Stimulated activated naive CD8-positive, alpha-beta T cell treated with anti-CD3 and anti-CD28 coated beads, Interleukin-15, amount 100 ng/mL, for 72 hours (primary cell): ENCODE measurements at places on chromosomes 5 and 9.

GRCh38 chr5:170650850-170651249 lies 132.7 kb upstream of the GABRP start:
- no peak for DNase-seq

GRCh38 chr5:149913436-149914419 lies 30.9 kb downstream of the PDE6A start:
- no peak for DNase-seq

GRCh38 chr5:61087921-61088320 lies 74.3 kb downstream of the SMIM15 start:
- no peak for DNase-seq

DNA sequence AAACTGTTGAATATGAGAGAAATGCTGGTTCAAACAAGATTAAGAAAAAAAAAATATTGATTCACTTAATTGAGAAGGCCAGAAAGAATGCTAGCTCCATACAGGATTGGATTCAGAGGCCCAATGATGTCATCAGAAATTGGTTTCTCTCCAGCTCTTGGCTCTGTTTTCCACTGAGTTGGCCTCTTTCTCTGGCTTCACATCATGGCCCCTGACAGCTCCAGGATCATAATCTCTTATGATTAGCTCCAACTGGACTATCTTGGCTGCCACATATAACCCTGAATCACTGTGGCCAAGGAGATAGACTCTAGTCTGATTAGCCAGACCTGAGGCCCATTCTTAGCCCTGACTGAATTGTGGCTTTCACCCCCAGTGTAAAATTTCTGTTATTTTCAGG lies 244.7 kb upstream of the GRAMD2B start:
- no peak for DNase-seq

DNA sequence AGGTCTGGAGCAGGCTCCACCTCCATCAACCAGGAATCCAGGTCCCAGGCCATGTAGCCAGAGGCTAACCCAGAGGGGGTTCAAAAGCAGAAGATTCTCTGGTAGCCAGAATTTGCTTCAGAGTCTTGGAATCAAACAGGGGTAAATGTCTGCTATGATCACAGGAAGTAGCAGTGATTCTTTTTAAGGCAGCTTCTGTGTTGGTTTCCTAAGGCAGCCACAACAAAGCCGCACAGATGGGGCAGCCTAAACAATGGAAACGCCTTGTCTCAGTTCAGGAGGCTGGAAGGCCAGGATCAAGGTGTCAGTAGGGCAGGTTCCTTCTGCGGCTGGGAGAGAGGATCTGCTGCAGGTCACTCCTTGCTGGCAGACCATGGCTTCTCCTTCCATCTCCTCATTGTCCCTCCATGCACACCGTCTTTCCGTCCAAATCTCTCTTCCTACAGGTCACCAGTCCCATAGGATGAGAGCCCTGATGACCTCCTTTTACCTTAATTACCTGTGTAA lies 167.3 kb downstream of the ROR2 start:
- no peak for DNase-seq

DNA sequence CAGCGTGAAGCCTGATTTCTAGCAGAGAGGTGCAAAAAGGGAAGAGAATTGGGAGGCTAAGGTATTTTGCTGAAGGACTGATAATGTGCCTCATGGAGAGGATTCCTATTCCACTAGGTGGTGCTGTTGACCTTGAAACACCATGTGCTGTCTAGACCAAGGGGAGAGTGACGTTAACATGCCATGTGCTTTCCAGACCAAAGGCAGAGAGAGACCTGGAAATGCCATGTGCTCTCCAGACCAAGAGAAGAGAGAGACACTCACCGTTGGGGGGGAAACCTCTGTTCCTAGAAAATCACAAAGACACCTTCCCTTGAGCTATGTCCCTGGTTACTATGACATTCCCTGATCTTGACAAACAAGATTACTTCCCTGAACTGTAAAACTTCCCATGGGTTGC lies 286.0 kb upstream of the TUSC1 start:
- DNase-seq, result no peak

DNA sequence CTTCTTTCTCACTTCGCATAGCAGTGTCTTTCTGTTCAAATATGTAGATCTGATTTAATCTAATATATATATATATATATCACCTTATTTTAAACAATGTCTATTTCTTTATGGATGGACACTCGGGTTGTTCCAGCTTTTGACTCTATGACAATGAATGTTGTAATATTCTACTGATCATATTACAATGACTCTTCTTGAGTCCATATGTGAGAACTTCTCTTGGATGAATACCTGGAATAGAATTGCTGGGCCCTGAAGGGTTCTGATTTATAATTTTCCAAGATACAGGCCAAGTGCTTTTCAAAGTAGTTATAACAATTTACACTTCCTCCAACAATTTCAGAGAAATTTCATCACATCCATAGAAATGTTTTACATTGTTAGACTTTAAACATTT lies 28.8 kb downstream of the NTRK2 start:
- DNase-seq, result no peak

- DNase-seq, result no peak
Observed at GRCh38 chr5:125679522-125679921, 743.7 kb upstream of the GRAMD2B start.

DNA sequence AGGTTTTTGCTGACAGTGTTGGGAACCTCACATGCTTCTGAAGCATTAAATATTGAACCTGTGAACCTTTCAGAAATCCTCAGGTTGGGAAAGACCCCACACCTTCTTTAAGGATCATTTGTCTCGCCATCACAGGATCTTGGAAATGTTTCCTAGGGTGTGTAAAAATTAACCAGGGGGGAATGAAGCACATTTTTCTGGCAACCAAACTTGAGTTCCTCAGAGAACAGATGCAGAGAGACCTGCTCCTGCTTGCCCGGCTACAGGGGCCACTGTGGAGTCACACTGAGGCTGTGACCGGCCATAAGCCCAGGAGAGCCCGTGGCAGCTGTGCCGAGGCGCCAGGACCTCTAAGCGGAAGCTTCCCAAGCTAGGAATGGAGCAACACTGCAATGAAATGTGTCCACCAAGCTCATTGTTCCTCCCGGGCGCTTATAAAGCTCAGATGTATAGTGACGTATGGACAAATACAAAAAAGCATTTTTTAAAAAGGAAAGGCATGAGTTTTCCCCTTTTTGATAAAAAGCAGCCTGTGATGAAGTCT lies 7.7 kb downstream of the CXCL14 start:
- no peak for DNase-seq

DNA sequence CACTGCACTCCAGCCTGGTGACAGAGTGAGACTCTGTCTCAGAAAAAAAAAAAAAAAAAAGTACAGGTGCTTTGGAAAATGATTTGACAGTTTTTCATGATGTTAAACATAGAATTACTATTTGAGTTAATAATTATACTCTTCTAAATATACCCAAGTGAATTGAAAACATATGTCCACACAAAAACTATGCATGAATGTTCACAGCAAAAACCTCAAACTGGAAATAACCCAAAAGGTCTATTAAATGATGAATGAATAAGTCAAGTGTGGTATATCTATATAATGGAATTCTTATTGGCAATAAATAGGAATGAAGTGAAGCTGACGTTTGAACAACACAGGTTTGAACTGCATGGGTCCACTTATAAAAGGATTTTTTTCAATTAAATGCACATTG lies 207.2 kb upstream of the DAB2 start:
- DNase-seq, result no peak

DNA sequence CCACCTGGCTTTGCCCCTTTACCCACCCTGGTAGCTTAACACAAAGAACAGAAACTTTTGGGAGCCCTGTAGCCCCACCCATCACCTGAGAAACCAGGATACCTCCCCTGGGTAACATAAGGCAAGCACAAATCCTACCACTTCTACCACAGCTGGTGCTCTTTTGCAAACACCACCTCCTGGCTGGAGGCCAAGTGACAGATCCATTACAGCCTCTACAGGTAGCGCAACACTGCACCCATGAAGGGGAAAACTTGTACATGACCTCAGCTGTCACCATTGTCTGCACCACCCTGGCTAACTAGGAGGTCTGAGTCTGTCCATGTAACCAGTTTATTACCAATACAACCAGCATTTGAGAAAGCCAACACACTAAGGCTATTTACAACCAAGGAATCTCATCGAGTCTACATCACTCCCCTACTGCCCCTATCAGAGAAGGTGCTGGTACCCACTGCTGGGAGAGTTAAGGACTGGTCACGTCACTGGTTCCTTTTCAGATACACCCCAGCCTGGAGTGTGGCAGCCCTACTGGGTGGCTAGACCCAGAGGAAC lies 128.6 kb downstream of the PJA2 start:
- DNase-seq, result no peak

DNA sequence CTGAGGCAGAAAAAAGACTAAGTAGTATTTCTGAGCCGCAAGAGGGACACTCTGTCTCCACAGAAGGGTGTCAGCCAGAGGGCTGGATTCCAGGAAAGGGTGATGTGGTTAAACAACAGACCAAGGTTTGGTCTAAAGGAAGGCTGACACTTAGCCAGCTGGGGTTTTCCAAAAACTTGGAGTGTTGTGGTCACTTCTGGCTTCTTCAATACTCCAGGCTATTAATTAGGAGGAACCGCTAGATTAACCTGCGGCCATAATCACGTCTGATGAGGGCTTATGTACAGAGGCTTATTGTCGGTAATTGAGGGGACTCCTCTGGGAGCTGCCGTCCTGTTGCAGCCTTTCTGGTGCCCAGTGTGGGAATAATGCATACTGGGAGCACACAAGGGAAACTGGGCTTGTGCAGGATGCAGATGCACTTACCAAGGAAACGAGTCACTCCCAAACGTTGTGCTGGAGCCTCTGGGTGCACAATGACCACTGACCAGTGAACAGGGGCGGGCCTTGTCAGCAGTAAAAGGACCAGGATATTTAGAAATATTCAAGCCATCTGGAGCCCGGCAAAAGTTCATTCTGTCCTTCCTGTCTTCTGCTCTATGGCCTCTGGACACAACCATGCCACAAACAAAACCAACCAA lies 70.2 kb upstream of the TUT7 start:
- no peak for DNase-seq

DNA sequence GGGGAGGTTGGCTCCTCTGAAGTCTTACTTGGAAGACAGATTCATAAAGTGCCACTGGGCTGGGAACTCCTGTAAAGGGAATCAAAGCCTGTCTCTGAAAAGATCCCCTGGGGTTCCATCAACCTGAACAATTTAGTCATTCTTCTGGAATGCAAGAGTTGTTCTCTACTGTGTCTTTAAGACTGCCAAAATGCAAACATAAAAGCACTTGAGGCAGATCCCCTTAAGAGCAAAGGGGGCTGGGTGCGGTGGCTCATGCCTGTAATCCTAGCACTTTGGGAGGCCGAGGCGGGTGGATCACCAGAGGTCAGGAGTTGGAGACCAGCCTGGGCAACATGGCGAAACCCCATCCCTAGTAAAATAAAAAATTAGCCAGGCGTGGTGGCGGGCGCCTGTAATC lies 16.7 kb downstream of the CDKN2AIPNL start:
- DNase-seq, result no peak

DNA sequence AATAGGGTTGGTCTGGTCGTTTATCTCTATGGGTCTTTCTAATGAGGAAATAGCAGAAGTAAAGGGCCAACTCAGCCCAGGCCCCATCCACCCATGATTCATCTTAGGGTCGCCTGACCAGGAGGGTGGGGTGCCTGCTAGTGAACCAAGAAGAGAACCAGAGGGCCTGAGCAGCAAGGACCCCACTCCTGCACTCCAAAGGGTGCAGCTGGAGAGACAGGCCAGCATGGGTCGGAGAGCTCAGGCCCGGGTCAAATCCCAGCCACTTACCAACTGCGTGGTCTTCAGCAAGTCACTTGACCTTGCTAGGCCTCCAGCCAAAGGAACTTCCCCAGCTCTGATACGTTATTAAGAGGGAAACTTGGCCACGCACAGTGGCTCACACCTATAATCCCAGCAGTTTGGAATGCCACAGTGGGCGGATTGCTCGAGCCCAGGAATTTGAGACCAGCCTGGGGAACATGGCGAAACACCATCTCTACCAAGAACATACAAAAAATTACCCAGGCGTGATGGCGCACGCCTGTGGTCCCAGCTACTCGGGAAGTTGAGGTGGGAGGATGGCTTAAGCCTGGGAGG lies 4.3 kb downstream of the BBLN start:
- no peak for DNase-seq

- DNase-seq, result no peak
Observed at GRCh38 chr5:117657541-117657940, 1082.9 kb upstream of the SEMA6A start.

DNA sequence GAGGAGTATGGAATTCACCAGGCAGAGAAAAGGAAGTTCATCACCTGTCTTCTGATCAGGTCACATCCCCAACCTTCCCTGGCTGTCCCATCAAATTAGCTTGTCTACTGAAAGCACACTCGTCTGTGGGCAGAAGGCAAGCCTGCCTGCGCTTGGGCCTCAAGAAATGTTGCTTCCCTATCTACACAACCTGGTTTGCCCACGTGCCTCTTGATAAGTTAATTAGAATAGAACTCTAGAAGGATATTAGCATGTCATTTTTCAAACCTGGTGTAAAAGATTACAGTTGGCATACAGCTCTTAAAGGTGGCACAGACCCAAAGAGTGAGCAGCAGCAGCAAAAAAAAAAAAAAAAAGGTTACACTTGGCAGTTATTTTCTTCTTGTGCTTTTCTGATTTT lies 5.1 kb downstream of the TTC23L start:
- DNase-seq, result no peak

DNA sequence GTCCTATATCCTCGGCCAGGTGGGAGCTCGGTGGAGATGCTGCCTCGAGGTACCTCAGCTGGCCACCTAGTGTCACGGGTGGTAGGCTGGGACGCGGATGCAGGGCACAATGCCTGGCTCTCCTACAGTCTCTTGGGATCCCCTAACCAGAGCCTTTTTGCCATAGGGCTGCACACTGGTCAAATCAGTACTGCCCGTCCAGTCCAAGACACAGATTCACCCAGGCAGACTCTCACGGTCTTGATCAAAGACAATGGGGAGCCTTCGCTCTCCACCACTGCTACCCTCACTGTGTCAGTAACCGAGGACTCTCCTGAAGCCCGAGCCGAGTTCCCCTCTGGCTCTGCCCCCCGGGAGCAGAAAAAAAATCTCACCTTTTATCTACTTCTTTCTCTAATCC lies 2.0 kb downstream of the PCDHGC3 start:
- DNase-seq, result no peak

DNA sequence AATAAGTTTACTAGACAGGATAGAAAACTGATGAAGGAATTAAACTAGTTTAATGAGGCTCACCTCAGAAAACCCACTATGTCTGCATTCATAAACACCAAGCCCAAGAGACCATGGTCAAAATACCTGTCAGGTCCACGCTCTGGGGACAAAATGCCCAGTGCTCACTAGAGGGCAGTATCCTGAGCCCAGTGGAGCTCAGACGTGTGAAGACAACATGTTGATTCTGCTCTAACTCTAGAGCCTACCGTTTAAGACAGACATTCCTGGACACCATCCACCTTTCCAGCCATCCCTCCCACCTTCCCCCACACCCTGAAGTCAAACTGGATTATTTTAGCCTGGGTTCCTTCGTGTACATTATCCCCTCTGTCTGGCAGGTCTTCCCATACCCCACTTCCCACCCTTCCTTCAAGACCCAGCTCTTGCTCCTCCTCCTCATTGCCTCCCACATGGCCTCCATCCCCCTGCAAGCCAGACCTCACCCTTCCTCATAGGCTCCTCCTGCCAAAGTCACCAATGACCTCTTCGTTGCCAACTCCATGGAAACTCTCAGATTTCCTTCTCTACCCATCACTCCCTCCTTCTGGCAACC lies 142.3 kb upstream of the FSTL4 start:
- DNase-seq, result peak; percentile 29
